ENCODE measurements at places on chromosomes 5 and 9. TPM values are rescaled to one million over a fixed set of nuclear protein-coding genes. Genes with fewer than 3 reads are reported as not detected.

DMGDH gene
- 0.70 TPM for polyA plus RNA-seq

SLC27A6 gene
- not detected for polyA plus RNA-seq

ARRDC3 gene
- 79.2 TPM for polyA plus RNA-seq

ENG gene
- polyA plus RNA-seq = 1.8 TPM

LHX2 gene
- polyA plus RNA-seq = not detected

NKD2 gene
- not detected for polyA plus RNA-seq

IGFBPL1 gene
- polyA plus RNA-seq = not detected

SUSD3 gene
- polyA plus RNA-seq = 96.3 TPM

VCAN gene
- polyA plus RNA-seq = 1.6 TPM

SNAPC4 gene
- polyA plus RNA-seq = 3.8 TPM

Data from IgD-negative memory B cell (primary cell).